ENCODE measurements at places on chromosomes 16 and 17.

DNA sequence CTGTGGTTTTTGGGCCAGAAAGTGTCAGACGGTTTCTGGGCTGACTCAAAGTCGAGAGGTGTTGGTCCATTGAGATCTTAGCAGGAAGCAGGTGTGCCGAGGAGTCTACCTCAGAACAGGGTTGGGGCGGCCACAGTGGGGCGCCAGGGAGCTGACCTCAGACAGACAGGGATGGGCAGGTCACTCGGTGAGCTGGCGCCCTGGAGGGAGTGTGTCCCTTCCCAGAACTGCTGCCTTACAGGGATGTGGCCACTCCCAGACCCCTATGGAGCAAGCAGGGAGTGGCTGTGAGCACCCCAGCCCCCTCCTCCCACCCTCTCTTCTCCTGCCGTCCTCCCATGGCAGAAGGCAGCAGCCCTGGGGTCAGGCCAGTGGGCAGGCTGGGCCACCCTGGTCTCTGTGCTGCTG lies 14.0 kb upstream of the DPEP1 start:
- DNase-seq = no peak

DNA sequence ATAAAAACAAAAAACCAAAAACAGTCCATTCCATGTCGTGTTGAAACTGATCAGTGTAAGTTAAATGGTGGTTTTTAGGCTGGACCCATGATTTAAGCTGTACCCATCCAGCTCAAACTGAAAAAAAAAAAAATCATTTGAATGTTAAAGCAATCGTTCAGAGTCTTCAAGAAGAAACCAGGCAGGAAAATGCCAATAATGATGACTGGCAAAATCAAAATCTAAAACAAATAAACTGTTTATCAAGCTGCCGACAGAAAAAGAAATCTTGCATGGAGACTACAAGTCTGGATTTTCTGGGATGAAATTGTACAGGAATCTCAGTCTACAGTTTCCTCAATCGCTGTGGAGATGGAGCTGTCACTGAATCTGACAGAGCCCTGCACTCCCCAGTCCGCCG lies 40.7 kb downstream of the SOST start:
- DNase-seq = no peak

GRCh38 chr16:68348639-68349445 lies 38.0 kb downstream of the PRMT7 start:
- DNase-seq = no peak

DNA sequence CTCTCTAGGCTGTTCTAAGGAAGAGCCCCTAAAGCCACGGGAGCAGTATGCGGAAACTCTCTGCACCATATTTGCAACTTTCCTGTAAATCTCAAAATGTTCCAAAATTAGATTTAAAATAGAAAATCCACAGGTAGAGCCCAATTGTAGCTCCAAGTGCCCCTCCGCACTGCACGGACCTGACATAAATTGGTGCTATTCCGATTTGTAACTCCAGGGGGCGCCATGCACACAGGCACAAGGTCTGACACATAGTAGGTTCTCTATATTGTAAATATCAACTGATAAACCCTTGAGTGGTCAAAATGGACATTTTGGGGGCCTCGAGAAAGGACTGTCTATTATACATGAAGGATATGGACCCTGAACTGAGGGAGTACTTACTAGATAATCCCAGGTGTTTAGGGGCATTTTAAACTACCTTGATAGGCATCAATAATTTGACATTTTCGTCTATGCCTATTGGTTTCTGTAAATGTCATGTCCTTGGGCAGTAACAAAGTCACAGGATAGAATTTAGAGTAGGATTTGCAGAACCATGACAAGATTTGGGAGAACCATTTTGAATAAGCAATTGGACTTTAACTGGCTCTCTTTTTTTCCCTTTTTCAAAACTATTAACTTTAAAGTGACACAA lies 36.6 kb upstream of the TMEM132E start:
- no peak for DNase-seq

- no peak for DNase-seq
These were observed 19.3 kb downstream of the TENT4B start for GRCh38 chr16:50172195-50172922.
